NCI-H1092 (cell line): ENCODE measurements at places on chromosomes 7 and 10.

DNA sequence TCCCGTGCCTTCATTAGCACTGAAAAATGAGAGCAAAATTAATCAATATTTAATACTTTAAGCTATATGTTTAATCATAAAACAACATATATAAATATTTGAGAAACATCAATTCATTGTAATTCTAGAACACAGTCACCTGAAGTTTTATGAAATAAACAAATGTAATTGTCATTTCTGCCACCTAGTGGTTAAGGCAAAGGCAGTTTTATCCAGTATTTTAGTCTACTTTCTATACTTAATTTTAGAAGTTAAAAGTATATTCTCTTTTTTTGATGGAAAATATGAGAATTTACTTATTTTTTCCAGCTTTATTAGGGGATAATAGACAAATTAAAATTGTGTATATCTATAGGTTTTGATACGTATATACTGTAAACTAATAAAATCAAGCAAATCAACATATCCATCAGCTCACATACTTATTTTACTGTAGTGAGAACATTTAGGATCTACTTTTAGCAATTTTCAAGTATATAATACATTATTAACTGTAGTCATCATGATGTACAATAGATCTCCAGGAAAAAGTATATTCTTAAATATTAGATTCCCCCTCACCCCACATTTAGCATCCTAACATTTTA, 16.9 kb downstream of the PCGF6 start:
- no peak for DNase-seq

- no peak for DNase-seq
Measured at GRCh38 chr7:3235322-3235721, 65.7 kb upstream of the SDK1 start.

DNA sequence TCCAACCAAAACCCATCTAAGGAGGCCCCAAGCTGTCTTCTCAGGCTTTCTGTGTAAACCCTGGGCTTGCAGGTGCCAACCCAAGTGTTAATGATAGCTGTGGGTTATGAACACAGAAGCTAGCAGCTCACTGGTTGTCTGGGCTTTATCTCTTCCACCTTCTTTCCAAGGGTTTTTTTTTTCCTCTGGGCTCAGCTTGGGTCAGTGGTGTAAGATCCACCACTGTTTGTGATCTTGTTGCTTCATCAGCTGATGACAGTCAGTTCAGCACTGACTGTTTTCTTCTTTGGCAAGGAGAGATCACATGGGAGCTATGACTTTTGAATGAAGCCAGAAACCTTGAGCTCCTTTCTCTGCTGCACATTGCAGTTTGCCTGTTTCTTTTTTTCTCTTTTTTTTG, 4.6 kb downstream of the GTPBP4 start:
- no peak for DNase-seq

GRCh38 chr10:131210181-131210580, 101.3 kb downstream of the TCERG1L start:
- no peak for DNase-seq

DNA sequence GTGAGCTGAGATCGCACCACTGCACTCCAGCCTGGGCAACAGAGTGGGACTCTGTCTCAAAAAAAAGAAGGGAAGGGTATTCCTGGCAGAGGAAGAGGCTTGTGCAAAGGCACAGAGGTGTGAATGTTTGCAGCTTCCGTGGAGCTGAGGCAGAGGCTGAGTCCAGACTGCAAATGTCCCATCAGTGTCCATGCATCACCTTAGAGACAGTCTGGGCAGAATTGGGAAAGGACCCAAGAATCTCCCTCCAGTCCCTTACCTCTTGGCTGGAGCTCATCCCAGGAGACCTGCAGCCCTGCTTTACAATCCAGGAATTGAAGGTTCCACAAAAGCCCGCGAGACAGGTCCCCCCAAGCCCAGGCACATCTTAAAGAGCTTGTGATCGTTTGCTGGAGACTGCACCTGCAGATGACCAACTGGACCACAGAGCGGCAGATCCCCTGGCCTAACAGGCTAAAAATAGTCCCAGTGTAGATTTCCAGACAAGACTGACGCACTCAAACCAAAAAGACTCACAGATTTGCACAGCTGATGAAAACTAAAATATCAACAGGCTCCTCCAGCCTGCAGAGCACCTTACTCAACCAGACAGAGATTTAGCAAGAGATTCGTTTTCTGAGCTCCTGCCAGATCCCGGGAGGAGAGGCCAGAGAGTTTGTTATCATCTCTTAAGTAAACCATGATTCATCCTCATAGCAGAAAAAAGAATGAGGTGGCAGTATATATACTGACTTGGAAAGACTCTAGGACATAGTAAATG, 22.9 kb upstream of the NANOS1 start:
- DNase-seq: no peak

- DNase-seq: no peak
Measured at GRCh38 chr7:142349670-142350405, 92.0 kb upstream of the PRSS58 start.

DNA sequence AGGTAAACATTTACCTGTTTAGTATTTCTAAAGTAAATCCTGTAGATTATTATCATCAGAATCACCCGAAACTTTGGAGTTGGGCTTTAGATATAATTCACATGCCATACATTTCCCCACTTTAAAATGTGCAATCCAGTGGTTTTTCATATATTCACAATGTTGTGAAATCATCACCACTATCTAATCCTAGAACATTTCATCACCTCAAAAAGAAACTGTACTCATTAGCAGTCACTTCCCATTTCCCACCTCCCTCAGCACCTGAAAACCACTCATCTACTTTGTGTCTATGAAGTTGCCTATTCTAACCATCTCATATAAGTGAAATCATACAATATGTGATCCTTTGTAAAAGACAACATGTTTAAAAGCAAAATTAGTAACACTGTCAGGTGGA, 182.6 kb downstream of the FZD1 start:
- no peak for DNase-seq

- DNase-seq: no peak
Measured at GRCh38 chr10:79133416-79133815, 64.7 kb downstream of the ZMIZ1 start.

- DNase-seq: no peak
Measured at GRCh38 chr7:47788083-47788482, 160.2 kb downstream of the PKD1L1 start.

GRCh38 chr7:84194484-84195271, at the start of gene SEMA3A:
Gene SEMA3A (minus strand): TSS chr7:84194789. CDS start chr7:84194586, 203 bp downstream.
- peak; percentile 38 for DNase-seq

- no peak for DNase-seq
Measured at GRCh38 chr10:68184546-68184945, 47.4 kb downstream of the ATOH7 start.

GRCh38 chr7:125668321-125668993, 738.8 kb upstream of the POT1 start:
- DNase-seq: no peak

- DNase-seq: no peak
Measured at GRCh38 chr7:141587304-141587703, 36.1 kb downstream of the AGK start.

GRCh38 chr7:156156734-156157408, 344.6 kb upstream of the SHH start:
- peak; percentile 36 for DNase-seq

DNA sequence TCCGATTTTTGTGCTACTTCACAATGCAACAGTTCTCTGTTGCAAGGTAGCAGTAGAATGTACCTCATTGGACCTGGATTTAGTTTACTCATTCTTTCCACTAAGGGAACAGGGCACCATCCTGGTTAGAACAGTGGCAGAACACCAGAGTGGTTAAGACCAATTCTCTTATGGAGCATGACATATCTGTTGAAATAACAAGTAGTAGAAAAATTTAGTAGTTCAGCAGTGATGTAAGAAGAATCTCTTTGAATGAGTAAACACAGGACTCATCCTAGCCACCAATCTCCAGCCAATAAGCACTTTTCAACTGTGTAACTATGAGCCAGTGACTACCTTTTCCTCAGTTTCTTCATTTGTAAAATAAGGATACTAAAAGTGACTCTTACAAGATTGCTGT, 2.4 kb downstream of the ANKRD22 start:
- no peak for DNase-seq

DNA sequence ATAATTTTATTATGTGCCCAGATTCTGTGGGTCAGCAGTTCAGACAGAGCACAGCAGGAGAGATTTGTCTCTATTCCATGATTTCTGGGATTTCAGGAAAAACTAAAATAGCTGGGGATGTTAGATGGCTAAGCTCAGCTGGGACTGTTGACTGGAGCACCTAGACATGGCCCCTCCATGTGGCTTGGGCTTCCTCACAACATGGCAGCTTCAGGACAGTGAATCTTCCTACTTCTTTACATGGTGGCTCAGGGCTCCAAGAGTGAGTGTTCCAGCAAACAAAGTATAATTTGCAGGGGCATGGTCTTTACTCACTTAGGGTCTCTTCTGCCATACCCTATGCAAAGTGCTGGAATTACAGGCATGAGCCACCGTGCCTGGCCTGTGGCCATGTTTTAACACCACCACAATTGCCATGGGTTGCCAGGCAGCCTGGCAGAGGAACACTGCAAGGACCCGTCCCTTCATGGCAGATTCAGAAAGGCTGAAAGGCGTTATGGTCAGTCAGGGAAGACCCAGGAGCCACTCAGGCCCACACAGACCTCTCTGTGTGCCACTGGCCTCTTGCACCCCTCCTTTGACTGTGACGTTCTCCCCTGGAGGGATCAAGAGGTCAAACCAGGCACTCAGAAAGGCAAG, 50.8 kb upstream of the ZMIZ1 start:
- no peak for DNase-seq

GRCh38 chr7:50687096-50687495, 95.6 kb downstream of the GRB10 start:
- no peak for DNase-seq

GRCh38 chr10:86663576-86664339, 4.6 kb upstream of the LDB3 start:
- no peak for DNase-seq

DNA sequence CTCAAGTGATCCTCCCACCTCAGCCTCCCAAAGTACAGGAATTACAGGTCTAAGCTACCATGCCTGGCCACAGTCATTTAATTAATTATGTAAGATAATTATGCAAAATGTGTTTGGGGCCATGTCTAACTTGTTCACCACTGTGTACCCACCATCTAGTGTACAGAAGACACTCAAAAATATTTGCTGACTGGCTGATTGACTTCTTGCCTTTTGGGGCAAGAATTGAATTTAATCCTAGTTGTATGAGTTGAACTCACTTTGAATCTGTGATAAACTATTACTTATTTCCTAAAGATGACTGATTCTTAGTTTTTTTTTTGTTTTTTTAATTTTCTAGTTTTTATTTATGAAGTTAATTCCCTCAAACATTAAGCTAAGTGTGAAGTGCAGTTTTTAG, 15.8 kb upstream of the ZC3HAV1L start:
- no peak for DNase-seq

- no peak for DNase-seq
Measured at GRCh38 chr7:23022258-23022769, 8.4 kb upstream of the HYCC1 start.

GRCh38 chr10:11009471-11010308, 8.0 kb upstream of the CELF2 start:
- no peak for DNase-seq

- no peak for DNase-seq
Measured at GRCh38 chr7:70506434-70506833, 625.5 kb upstream of the GALNT17 start.

DNA sequence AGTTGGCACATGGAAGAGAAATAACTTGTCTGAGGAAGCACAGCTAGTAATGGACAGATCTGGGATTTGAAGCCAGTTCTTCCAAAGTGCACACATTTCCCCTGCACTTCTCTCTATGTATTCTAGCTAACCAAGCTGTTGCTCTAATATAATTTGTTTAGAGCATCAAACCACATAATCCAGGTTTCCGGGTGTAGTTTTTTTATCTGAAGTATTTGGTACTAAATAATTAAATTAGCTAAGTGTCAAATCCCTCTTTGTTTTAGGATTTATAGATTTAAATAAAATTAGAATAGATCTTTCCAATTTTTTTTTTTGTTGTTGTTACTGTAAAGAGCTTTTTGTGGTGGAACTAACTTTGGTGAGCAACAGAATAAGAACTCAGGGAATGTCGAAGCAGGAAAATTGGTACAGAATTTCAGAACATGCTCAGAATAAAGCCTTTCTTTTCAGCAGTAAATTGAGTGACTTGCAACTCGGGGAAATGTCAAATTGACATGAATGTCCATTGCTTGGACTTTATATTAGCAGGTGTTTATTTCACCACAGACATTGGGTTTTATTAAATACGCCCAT, 33.7 kb downstream of the CAMK1D start:
- DNase-seq: no peak

- no peak for DNase-seq
Measured at GRCh38 chr7:86199881-86200614, 443.7 kb upstream of the GRM3 start.

DNA sequence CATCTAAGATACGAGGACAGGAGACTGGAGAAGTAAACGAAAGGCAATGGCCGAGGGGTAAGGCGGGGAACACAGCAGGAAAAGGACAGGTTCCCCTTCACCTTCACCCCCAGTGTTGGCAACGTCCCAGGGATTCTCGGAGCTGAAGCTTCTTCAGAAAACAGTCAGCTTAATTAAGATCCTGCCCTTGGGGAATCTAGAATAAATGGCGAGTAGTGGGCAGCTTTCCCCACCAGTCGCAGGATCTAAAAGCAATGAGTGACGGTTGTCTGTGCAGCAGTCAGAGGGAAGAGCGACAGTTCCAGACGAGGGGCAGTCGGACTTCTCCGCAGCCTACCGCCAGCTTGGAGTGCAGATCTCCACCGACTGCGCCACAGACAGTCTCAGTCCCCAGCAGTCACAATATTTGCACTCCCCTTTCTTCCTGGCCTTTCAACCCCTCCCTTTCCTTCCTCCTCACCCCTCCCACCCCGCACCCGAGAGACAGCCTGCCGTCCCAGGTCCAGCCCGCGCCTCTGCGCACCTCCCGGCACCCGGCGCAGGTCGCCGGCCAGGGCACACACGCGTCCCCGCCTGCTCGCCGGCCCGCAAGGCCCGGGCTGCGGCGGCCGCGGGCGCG, 10.9 kb upstream of the SP8 start:
- DNase-seq: peak; percentile 67

GRCh38 chr10:3074145-3074665, 6.9 kb downstream of the PFKP start:
- no peak for DNase-seq

DNA sequence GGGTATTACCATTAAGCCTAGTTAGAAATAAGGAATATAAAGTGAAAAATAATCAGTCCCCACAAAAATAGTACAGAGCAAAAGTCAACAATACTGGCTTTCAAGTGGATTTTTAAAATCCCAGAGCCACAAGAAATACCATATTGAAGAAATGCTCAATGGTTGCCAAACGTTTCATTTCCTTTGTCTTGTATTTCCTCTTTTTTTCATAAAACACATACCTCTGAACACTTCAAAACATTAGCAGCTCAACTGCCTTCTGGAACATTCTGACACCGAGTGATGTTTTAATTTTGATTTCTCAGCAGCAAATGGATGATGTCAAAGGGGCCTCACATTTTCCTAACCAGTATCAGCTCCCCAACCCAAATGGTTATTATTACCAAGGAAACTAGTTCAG, 10.5 kb downstream of the NOD1 start:
- DNase-seq: no peak

- DNase-seq: no peak
Measured at GRCh38 chr10:32299354-32299980, 47.5 kb downstream of the EPC1 start.

- DNase-seq: no peak
Measured at GRCh38 chr10:22334414-22335172, 10.7 kb upstream of the SPAG6 start.
